ENCODE measurements at places on chromosomes 3 and 15.

- DNase-seq = no peak
These were observed 27.6 kb downstream of the MEX3B start for GRCh38 chr15:82018201-82018600.

- DNase-seq = peak; percentile 10
These were observed 21.5 kb downstream of the CFAP161 start for GRCh38 chr15:81155375-81156218.

DNA sequence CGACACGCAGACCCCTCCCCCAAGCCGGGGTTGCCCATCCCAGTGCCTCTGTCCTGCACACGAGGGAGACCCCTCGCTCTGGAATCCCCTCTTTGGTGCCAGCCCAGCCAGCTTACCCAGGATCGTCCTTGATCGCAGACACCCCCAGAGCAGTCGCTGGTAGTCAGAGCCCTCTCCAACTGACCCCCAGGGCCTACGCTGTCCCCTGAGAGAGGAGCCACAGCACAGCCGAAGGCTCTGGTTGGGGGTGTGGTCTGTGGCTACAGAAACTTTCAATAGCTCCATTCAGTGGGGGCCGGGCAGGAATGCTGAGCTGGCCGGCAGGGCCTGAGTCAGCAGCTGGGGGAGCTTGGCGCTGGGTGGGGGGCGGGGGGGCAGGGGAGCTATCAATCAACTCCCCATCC, at the start of gene LCTL:
LCTL (minus strand) TSS at position 258 of the 404 bp plus-strand sequence. CDS start 633 bp downstream, outside the sequence.
- DNase-seq = no peak

GRCh38 chr3:180934638-180935037, 22.2 kb downstream of the FXR1 start:
- no peak for DNase-seq

DNA sequence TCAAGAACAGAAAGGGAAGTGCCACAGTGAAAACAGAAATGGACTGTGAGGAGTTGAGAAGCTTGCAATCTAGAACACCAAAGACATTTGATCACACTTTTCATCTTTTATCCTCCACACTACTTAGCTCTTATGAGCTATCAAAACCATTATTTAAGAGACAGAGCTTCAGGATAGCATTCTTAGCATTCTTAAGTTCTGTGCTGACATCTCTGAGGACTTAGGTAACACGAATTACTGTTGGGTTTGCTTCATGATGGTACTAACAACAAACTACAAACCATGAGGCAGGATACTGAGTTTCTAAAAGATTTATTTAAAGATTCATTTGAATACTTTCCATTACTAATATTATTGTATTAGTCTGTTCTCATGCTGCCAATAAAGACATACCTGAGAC, 1038.6 kb downstream of the TUSC7 start:
- no peak for DNase-seq

DNA sequence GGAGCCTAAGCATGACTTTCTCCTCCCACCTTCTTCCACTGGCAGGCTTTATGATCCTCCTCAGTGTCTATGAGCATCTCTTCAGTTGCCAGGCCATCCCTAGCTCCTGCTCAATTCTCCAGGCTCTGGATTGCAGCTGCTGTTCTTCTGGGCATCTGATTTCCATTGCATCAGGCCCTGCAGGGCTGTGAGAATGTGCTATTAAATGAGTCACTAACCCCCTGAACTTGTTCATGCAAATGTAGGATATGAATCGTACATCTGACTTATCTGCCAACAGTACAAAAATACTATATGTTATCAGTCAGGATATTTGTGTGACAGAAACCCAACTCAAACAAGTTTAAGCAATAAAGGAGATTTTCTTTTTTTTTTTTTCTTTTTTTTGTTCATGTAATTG, 11.9 kb downstream of the GPR176 start:
- DNase-seq = no peak

GRCh38 chr3:123377243-123377740, 71.6 kb downstream of the ADCY5 start:
- no peak for DNase-seq

- peak; percentile 70 for DNase-seq
These were observed 1270.0 kb downstream of the ROBO1 start for GRCh38 chr3:78497767-78498166.

DNA sequence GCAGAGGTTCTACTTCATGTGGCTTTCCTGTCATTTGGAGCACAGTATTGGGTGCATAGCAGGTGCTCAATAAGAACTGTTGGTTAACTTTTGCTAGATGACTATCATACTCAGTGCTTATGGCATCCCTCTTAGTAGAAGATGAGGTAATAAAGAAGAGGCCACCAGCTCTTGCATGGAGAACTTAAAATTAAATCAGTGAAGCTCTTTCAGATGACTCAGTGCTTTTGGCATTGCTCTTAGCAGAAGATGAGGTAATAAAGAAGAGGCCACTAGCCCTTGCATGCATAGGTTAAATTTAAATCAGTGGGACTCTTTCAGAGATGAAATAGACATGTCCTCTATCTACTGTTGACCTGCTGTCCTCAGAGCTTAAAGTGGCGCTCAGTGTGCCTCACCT, 109.4 kb upstream of the FGF7 start:
- no peak for DNase-seq

DNA sequence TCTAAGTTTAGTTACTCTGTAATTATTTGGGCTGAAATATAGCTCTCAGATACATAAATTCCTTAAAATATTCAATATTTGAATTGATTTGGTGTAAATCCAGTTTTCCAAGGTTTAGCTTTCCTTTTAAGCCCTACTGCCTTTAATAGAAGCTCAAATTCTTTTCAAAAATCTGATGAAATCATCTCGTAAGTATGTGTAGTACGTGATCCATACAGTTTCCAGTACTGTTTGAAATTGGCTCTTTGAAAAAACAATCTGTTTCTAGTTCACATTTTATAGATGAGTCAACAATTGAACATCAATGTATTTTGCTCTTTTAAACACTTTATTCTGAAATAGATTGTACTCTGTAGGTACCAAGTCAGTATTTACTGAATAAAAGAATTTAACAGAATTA, 84.2 kb downstream of the LRRC49 start:
- no peak for DNase-seq

- DNase-seq = peak; percentile 55
These were observed 62.7 kb downstream of the CPNE4 start for GRCh38 chr3:131972091-131972490.

GRCh38 chr3:135147657-135148056, 352.6 kb downstream of the EPHB1 start:
- no peak for DNase-seq

- DNase-seq = no peak
These were observed 437.9 kb downstream of the CHL1 start for GRCh38 chr3:634511-634910.

GRCh38 chr3:880371-880770, 212.5 kb upstream of the CNTN6 start:
- no peak for DNase-seq

GRCh38 chr15:56168394-56168793, 75.3 kb downstream of the RFX7 start:
- DNase-seq = no peak

GRCh38 chr3:177746337-177746933, 549.2 kb upstream of the TBL1XR1 start:
- no peak for DNase-seq

DNA sequence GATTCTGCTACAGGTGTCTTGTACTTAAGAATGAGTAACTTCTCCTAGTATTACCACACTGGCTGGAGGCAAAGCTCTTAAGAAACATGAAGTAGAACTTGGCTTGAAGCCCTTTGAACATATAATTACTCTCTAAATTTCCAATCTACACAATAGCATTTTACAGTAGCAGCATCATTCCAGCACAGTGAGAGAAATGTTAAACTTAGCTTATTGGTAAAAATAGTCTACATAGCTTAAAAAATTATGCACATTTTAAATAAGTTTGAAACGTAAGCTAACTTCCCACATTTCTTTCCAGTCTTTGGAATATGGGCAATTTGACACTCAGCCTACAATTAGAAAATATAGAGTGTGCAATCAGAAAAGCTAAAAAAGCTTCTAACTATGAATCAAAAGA, 32.8 kb upstream of the TOP2B start:
- no peak for DNase-seq

- DNase-seq = no peak
These were observed 269.1 kb upstream of the LRRFIP2 start for GRCh38 chr3:37443363-37444035.

GRCh38 chr3:126979046-126979628, 3.8 kb upstream of the PLXNA1 start:
- DNase-seq = no peak

DNA sequence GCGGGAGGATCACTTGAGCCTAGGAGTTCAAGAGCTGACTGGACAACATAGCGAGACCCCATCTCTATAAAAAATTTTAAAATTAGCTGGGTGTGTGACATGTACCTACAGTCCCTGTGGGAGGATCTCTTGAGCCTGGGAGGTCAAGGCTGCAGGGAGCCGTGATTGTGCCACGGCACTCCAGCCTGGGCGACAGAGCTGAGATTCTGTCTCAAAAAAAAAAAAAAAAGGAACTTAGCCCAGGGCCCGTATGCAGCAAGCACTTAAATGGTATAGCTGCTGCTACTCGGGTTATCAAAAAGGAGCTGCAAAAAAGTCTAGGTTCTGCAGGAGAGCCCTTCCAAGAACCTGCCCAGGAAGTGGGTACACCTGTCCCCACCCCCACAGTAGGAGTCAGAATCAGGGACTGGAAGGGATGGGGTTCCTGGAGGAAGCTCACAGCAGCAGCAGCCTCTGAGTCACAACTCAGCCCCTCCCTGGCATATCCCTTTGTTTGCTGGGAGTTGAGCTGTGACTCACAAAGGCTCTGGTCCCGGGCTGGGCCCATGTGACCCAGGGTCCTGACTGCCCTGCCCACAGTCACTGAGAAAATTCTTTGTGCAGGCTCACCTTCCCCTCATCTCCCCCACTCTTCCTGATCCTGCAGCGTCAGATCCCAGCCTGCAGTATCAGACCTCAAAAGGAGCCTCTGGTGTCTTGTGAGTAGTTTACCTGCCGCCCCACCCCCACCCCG, at the start of gene SPATA12:
SPATA12 (plus strand) TSS at position 576 of the 733 bp plus-strand sequence. CDS start 13,031 bp downstream, outside the sequence.
- DNase-seq = peak; percentile 20

DNA sequence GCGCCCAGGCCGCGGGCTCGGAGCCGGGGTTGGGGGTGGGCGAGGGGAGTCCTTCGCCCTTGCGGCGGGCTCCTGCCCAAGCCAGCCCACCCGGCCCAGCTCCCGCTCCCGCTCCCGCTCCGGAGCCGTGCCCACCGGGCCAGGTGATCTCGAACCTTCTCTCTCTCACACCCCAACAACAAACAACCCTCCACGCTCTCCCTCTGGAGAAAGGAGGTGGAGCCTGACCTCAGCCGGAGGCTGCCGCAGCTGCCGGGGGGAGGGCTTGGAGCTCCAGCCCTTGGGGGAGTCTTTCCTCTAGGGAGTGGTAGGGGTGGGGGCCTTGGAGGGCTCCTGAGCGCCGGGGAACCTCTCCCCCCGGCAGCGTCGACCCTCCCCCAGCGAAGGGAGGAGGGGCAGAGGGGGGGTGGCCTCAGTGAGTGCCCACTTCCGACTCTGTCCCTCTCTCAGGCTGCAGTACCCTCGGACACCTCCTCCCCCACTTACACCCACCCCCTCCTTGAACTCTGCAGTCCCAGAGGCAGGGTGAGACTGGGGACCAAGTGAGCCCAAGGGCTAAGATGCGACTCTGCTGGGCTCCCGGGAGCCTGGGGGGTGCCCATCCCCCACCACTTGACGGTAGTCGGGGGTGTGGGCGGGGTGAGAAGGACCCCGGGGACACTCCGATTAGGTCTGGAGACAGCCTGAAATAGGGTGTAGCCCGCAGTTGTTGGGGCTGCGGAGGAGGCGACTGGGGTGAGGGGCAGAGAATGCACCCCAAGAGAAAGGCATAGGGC, 4.4 kb upstream of the BAHD1 start:
- no peak for DNase-seq

- DNase-seq = no peak
These were observed 3.4 kb upstream of the TUSC2 start for GRCh38 chr3:50331364-50331907.

GRCh38 chr15:90844696-90845095, 23.7 kb upstream of the FURIN start:
- no peak for DNase-seq

GRCh38 chr15:42226648-42227047, 18.5 kb upstream of the VPS39 start:
- DNase-seq = no peak

- no peak for DNase-seq
These were observed 793 bp upstream of the FANCD2 start for GRCh38 chr3:10025205-10026083.

GRCh38 chr3:32948625-32949445, 2.6 kb upstream of the CCR4 start:
- DNase-seq = no peak

DNA sequence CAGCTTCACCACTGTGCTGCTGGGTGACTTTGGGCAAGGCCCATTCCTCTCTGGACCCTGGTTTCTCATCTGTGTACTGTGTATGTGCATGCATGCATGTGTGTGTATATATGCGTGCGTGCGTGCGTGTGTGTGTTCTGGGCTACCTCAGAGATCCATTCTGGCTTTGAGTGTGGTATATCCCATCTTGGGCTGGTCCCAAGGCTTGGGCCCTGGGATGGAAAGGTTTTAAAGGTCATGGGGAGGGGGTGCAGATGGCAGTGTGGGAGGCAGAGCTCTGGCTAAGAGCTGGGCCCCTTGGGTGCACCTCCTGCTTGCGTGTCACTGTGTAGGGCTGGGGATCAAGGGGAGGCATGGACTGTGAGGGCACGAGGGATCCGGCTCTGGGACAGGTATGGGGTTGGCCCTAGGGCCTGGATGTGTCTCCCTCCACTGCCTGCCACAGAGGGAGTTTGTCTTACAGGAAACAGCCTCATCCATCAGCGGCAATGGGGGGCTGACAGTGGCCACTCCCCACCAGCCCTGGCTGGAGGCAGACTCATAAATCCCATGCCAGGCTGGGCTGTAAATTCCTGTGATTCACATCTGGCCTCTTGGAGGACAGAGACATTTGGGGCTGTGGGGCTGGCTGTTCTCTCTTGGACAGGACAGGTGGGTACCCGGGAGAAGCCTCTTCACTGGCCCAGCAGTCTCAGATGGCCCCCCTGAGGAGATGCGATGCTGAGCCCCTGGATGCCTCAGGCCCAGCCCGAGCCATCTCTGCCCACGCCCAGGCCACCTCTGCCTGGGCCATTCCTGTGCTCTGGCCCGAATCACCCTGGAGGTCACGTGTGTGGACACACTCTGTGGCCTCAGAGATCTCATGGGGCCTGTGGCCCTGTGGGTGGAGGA, 21.4 kb upstream of the CSPG4 start:
- DNase-seq = no peak

- no peak for DNase-seq
These were observed 31.7 kb downstream of the ATP2C1 start for GRCh38 chr3:130925628-130926027.

DNA sequence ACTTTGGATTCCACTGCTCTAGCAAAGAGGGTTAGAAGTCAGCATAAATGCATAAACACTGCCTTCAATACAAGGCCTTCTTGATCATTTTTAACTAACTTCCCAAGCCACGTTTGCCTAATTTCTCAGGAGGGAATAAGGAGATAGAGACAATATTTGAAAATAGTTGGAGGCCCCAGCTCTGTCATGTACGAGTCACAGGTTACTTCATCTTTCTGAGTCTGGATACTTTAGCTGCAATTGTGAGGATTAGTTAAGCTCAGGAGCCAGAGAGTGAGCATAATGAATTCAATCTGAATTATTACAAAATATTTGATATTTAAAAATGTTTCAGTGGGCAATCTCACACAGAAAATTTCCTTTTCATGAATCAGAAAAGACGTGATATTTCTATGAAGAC, 298.9 kb downstream of the SHOX2 start:
- no peak for DNase-seq

GRCh38 chr3:149608987-149609386, 48.8 kb downstream of the WWTR1 start:
- no peak for DNase-seq

GRCh38 chr3:150449169-150449721, 41.1 kb downstream of the TSC22D2 start:
- DNase-seq = no peak

- DNase-seq = peak; percentile 48
These were observed 18.0 kb upstream of the SLTM start for GRCh38 chr15:58951388-58952007.
